CD4-positive, alpha-beta T cell treated with Interleukin-4 for 1 hour (primary cell): ENCODE measurements at places on chromosomes 16 and 17.

DNA sequence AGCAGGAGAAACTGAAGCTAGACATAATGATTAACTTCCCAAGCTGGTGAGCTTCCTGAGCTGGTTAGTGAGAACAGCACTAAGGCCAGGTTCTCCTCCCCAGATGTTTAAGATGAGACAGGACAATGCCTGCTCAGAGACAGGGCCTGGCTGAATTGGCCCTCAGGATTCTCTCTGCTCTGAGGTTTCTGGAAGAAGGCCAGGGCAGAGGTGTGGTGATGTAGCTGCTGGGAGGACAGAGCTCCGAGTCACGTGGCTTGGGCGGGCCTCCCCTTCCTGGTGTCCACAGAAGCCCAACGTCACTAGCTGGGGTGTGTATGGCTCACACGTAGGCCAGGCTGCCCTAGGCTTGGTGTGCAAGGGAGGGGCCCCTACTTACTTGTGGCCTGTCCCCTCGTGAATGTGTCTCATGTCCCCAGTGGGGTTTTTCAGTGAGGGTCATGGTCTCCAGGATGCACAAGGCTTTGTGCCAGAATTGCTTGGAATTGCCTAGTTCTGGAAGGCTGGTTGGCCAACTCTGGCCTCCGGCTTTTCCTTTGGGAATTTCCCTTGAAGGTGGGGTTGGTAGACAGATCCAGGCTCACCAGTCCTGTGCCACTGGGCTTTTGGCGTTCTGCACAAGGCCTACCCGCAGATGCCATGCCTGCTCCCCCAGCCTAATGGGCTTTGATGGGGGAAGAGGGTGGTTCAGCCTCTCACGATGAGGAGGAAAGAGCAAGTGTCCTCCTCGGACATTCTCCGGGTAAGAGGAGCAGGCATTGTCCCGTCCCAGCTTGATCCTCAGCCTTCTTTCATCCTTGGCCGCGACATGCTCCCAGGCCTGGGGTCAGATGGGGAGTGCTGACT lies 3.4 kb downstream of the NOD2 start:
- DNase-seq: peak; percentile 84

- DNase-seq: no peak
These were observed 17.2 kb upstream of the TMEM92 start for GRCh38 chr17:50256826-50257618.

GRCh38 chr16:26598061-26598460 lies 468.7 kb upstream of the C16orf82 start:
- peak; percentile 78 for DNase-seq

GRCh38 chr17:66417300-66417719 lies 114.9 kb downstream of the PRKCA start:
- no peak for DNase-seq

DNA sequence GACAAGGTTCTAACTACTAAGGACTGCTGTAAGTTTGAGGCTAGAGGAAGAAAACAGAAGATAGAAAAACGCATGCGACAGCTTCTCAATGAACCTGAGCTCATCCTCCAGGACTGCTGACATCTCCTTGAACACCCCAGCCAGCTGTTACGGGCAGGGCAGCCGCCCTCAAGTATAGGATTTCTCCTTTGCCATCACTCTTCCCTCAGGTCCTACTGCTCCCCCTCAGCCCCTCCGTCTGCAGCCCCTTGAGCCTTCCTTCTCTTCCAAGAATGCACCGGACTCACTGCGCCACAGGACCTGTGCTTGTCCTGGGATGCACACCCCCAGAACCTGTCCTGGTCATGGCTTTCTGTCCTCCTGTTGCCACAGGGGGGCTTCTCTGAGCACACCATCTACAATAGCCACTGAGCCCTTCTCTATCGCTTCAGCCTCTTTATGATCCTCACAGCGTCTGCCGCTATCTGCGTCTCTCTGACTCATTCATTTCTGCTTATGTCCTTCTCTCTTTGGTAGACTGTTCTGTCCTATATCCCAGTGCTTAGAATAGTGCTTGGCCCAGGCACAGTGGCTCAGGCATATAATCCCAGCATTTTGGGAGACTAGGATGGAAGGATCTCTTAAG lies 15.7 kb upstream of the XYLT2 start:
- DNase-seq: no peak

DNA sequence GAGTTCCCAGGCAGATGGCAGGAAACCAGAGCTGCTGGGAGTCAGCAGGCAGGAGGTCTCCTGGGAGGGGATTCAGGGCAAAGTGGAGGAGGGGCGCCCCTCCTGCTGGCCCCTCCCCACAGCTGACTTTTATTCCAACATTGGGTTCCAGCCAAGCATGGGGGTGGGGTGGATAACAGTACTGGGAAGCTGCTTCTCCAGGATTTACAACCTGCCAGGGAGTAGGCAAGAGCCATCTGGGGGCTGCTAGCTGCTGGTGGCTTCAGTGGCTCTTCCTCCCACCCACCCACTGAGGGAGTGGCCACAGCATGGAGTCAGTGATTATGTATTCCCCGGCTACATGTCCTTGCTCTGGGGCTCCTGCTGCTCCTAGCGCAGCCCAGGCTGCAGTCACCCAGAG lies 36.8 kb downstream of the TMEM132E start:
- no peak for DNase-seq

- no peak for DNase-seq
These were observed 47.6 kb downstream of the NUP93 start for GRCh38 chr16:56777482-56777881.

- DNase-seq: no peak
These were observed 13.6 kb upstream of the GGA2 start for GRCh38 chr16:23523876-23524385.

DNA sequence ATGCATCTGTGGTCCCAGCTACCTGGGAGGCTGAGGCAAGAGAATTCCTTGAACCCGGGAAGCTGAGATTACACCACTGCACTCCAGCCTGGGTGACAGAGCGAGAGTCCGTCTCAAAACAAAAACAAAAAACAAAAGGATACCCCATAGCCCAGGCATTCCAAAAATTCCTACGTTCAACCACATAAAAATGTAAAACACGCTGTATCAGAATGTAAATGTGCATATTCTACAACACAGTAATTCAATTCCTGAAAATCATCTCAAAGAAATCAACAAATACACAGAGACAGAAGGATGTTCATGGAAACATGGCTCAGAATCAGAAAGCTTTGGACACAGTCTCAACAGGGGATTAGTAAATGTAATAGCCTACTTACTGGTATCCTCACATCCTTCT lies 33.0 kb downstream of the COG7 start:
- no peak for DNase-seq

- DNase-seq: no peak
These were observed 33.3 kb downstream of the CMTM3 start for GRCh38 chr16:66637806-66638205.

GRCh38 chr17:21033350-21033749 lies 9.5 kb downstream of the USP22 start:
- no peak for DNase-seq

- no peak for DNase-seq
These were observed 9.6 kb upstream of the EVPL start for GRCh38 chr17:76036497-76037261.

- no peak for DNase-seq
These were observed 95.2 kb upstream of the AXIN2 start for GRCh38 chr17:65656390-65657250.

- DNase-seq: no peak
These were observed 33.9 kb downstream of the FZD2 start for GRCh38 chr17:44591206-44591605.

DNA sequence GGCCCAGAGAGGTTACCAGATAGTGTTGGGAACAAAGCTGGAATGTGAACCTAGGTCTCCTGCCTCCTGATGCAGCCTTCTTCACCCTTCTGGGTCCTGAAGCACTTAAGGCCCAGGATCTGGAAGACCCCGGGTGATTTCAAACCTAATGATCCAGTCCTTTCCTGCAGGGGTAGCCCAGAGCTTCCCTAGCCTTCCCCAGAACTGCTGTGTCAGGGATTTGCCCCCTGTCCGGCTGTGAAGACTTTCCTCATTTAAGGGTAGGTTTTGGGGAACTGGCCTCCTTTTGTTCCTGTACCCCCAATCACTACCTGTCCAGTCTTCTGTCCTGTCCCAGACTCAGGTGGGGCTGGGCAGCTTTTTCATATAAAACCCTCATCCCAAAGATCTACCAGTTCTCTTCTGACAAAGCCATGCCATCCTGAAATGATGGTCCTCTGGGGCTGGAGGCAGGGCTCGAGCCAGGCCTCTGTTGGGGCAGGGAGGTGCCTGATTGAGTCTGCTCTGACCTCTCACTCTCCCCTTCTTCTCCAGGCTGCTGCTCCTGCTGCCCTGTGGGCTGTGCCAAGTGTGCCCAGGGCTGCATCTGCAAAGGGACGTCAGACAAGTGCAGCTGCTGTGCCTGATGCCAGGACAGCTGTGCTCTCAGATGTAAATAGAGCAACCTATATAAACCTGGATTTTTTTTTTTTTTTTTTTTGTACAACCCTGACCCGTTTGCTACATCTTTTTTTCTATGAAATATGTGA lies 1.3 kb downstream of the MT1X start:
- DNase-seq: no peak

DNA sequence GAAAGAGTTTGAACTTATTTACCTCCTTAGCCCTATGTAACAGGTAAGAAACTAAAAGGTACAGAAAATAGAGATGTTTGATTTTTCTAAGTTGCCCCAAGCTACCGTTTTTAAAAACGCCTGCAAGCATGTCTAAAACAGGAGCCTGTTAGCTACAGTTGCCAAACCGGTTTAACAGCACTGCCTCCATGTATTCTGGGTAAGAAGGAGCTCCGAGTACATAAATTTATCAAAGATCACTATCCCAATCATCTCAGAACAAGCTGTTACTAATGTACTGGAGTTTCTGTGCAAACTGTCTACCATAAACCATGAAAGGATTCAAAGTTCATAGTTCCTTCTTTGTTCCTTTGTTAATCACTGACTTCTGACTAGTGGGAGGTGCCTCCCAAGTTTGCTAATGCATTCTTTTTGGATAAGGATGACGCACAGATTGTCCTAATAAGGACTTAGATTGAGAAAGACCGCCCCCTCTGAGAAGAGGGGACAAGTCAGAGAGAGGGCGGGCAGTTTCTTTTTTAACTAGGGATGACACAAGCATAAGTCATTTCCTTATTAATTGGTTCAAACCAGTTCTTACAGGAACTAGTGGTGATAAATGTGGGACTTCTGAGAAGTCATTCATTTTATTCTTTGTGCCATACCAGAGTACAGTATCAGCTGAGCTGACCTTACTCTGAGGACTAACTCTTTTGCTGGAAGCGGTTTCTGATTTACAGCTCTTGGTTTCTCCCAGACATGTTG lies 55.3 kb downstream of the TUBD1 start:
- DNase-seq: peak; percentile 97

GRCh38 chr17:69042308-69042707 lies 18.4 kb downstream of the ABCA9 start:
- no peak for DNase-seq

DNA sequence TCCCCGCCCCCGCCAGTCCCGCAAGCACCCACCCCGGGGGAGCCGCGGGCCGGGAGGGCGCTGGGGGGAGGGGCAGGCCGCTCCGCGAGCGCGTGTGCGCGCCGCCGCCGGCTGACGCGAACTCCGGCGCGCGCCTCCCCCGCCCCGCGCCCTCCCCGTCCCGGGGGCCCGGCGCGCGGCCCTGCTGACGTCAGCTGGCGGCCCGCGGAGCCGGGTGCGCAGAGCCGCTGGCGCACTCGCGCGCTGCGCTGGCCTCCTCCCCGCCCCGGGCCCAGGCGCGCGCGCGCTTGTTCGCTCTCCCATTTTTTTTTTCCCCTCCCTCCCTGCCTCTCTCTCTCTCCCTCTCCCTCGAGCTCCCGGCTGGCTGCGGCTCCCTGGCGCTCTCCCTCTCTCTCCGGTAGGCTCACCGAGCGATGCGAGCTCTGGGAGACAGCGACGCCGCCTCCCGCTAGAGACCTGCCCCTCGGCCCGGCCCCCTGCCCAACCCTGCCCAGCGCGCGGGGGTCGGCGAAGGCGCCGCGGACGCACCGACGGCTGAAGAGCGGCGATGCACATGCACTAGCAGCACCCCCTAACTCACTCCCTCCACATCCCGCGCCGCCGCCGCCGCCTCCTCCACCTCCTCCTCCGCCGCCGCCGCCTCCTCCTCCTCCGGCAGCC lies at the start of gene GNAO1:
Gene GNAO1, plus strand, starts transcription at position 334 of the 660 bp plus-strand sequence. CDS start 747 bp downstream, outside the sequence.
- peak; percentile 80 for DNase-seq

DNA sequence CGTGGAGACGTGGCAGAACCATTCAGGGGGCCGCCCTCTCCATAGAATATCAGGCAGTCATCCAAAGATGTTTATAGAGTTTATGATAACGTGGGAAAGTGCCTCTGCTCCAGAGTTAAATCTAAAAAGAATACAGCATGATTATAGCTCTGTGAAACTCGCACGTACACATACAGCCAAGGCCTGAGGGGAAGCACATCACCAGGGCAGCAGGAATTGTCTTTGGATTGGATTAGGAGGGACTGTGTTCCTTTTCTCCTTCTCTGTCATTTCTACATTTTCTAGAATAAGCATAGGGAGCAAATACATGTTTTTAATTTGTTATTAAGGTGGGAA lies 26.9 kb downstream of the EEF2K start:
- no peak for DNase-seq

- DNase-seq: no peak
These were observed 57.3 kb upstream of the BCO1 start for GRCh38 chr16:81181013-81181720.

DNA sequence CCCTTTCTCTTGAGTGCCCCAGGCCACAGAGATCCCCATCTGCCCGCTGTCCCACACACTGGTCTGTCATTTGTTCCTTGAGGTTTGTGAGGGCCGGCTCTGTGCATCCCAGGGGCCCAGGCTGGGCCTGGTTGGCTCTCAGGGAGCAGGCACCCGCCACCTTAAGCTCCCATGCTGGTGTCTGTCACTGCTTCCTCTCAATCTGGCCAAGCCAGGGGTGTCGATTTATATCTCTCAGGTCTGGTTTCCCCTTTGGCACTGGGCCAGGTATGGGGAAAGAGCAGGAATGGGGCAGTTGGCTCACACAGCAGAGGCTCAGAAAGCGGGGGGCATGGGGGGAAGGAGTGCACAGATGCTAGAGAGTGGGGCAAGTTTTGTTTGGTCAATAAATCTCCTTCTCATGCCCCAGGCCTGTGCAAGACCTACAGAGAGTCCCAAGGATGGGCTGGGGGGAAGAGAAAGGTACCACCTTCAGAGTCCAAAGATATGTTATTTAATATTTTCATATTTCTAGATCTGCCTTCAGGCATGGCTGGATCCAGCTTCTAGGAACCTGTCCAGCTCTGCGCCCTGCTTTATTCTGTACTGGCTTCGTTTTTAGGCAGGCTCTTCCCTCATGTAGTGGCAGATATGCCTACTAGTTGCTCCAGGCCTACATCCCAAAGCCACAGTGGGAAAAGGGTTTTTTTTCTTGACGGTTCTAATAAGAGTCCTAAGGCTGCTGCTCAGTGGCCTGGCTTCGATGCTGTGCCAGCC lies 34.3 kb downstream of the IL4R start:
- DNase-seq: no peak
